Vagina (tissue), 2 donors: ENCODE measurements at places on chromosomes 1 and 21. TPM values are rescaled to one million over a fixed set of nuclear protein-coding genes. Genes with fewer than 3 reads are reported as not detected.
A peak's percentile ranks its signal among the peaks of the same experiment; 100 is the strongest.

DNA sequence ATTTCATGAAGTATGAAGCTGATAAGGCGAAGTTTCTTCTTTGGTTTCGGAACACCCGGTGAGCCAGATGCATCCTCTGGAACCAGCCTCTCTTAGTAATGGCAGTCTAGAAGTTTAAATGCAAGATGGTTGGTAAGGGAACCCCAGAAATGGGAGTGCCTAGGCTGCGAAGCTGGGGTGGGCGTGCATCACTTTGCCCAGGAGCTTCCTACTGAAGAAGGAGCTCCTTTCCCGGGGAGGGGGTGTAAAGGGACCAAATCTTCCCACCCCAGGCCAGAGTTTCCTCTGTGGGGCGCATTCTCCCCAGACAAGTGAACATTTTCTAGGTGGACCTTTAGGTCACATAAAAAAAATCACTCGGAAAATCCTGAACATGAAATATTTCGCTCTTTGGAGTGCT is 4.4 kb downstream of the TFF2 start:
- H3K27ac ChIP-seq = no peak overlapping the region
- H3K4me3 ChIP-seq = no peak overlapping the region
- no peaks in the 10 kb centered on the region for H3K36me3 ChIP-seq
- H3K4me1 ChIP-seq = no peaks in the 10 kb centered on the region

DNA sequence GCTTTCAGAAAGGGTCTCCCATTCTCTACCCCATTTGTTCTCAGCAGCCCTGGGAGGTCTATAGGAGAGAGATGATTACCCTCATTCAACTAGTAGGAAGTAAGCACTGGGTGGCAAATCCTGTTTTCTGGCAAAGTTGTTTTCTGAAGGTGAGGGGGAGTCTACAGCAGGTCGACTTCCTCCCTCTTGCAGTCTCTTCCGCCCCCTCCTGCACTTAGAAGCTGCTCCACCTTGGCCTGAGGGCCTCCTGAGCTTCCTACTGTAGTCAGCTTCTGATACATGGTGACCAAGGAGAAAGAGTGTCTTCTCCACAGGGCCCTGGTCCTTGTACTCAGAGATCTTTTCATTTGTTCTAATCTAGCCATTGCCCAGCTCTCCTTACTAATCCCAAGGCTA is 93.1 kb downstream of the RGL1 start:
- no peaks in the 10 kb centered on the region for H3K27me3 ChIP-seq
- H3K36me3 ChIP-seq = peaks cover 32% of the 10 kb centered on the region
- DNase-seq = no peak
- H3K4me3 ChIP-seq = no peak overlapping the region
- H3K4me1 ChIP-seq = no peaks in the 10 kb centered on the region

DNA sequence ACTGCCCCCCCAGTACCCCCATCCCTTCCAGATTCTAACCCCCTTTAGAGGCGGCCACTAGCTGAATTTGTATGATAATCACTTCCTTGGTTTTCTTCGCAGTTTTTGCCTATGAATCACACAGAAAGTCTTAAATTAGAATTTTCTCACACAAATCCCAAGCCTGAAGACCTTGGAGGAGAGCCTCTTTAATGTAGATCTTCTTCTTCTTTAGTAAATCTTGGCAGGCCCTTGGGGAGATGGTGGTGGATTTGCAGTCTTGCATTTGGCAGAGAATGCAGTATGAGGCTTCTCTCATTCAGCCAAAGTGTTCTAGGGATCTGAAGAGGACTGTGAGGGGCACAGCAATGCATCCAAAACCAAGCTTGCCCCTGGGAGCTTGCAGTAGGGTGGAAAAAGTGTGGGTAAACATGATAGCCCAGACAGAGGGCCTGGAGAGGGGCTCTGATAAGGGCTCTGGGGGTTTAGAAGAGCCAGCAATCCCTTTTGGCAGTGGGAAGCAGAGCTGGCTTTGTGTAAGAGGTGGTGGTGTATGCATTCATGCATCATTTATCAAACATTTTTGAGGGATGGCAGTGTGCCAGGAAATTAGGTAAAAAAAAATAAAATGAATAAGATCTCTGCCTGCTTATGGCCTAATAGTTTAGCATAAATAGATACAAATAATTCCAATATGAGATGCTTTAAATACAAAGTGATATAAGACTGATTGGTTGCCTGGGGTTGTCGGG is 7.7 kb upstream of the CDC42 start:
- H3K4me3 ChIP-seq = no peak overlapping the region
- no peak overlapping the region for H3K27ac ChIP-seq
- H3K36me3 ChIP-seq = no peaks in the 10 kb centered on the region
- no peak for DNase-seq

DNA sequence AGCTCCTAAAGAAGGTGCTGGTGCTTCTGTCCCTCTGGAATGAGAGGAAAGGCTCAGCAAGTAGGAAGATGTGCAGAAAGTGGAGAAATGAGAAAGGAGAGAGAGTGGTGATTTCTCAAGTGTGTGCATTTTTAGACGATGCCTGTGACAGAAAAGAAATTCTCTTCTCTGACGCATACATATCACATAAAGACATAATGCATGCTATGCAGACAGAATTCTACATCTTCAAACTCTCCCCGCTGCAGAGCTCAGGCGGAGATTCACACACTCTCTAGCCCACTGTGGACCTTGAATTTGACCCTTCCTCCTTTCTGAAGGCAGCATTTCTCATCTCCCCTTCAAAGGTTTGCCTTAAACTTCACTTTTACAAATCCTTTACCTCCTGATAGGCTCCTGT is 52.0 kb upstream of the CAMK1G start:
- H3K27me3 ChIP-seq = no peaks in the 10 kb centered on the region
- H3K4me3 ChIP-seq = no peak overlapping the region
- H3K4me1 ChIP-seq = peaks cover 6% of the 10 kb centered on the region
- peak overlapping the region; percentile 35 for H3K27ac ChIP-seq
- H3K36me3 ChIP-seq = no peaks in the 10 kb centered on the region

GRCh38 chr1:59733443-59734141 is 81.2 kb upstream of the HOOK1 start:
- H3K36me3 ChIP-seq = no peaks in the 10 kb centered on the region
- H3K27ac ChIP-seq = peak overlapping the region; percentile 71
- peaks cover 36% of the 10 kb centered on the region for H3K4me1 ChIP-seq
- DNase-seq = no peak
- no peak overlapping the region for H3K4me3 ChIP-seq

DNA sequence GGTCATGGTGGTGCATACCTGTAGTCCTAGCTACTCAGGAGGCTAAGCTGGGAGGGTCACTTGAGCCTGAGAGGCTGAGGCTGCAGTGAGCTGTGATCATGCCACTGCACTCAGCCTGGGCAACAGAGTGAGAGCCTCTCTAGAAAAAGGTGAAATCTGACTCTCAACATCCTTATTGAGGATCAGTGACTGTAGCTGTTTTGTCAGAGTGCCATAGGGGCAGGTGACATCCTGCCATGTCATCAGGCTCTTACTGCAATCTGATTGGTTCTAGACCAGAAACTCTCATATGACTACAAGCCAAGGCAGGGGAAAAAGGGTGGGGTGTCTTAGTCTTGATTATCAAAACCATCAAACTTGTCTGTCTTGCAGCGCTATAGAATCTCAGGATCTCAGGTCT is 62.8 kb upstream of the NGF start:
- H3K4me1 ChIP-seq = no peaks in the 10 kb centered on the region
- no peaks in the 10 kb centered on the region for H3K27me3 ChIP-seq
- H3K4me3 ChIP-seq = no peak overlapping the region
- no peaks in the 10 kb centered on the region for H3K36me3 ChIP-seq

CNN3 gene
- total RNA-seq = 250 TPM

CFAP141 gene
- total RNA-seq = not detected

ASCL5 gene
- not detected for total RNA-seq

SV2A gene
- 7.6 TPM for total RNA-seq
